ENCODE measurements at places on chromosomes 1 and 21. TPM values are rescaled to one million over a fixed set of nuclear protein-coding genes. Genes with fewer than 3 reads are reported as not detected.

DNA sequence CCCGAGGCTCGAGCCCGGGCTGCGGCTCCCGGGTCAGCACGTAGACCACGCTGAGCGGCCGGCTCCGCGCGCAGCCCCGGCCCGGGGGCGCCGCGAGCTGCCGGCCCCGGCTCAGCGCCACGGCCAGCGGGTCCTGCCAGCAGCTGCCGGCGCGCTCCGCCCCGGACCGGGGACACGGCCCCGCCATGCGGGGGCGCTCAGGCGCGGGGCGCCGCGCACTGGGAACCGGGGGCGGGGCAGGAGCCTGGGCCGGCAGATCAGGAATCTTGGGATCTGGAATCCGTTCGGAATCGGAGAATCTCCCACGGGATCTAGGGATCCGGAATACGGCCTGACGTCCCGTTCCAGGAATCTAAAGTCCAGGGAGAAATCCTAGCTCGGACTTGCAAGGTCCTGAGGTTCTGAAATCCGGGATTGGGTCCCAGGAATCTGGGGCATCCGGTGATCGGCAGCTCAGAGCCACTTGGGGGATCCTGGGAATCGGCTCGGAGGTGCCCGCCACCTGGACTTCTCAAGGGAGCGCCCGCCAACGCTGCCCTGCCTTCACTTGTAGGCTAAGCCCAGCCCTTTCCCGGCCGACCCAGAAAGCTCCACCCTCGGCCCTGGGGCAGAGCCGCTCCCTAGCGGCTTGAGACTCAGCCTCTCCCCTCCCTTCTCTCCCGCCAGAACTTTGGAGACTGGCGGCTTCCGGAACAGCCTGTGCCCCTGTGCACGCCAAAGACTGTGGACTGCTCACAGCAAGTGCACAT is at the start of gene MAP3K6:
MAP3K6 (minus strand) TSS at position 551 of the 749 bp plus-strand sequence; CDS start at position 187, 364 bp downstream.
- peak; percentile 80 for DNase-seq

- DNase-seq = no peak
Observed at GRCh38 chr21:17185674-17186073, 327.2 kb upstream of the CXADR start.

RIPPLY3 gene
- not detected for total RNA-seq

DNA sequence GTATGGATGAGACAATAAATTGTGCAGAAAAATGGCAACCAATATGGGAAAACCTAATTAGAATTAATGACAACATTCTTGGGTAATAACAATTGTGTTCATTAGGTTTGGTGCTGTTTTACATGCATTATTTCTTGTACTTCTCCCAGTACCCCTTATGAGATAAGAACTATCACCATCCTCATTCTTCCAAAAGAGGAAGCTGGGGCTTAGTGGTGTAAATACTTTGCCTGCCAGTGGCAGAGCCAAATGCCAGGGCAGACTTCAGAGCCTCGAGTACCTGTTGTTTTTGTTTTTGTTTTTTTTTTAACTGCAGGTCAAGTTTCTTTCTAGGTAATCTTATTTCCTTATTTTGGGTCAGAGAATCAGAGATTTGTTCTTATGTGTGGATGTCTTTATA is 206.4 kb downstream of the RHOU start:
- no peak for DNase-seq

- no peak for DNase-seq
Observed at GRCh38 chr1:171901245-171901644, 59.9 kb downstream of the DNM3 start.

DNA sequence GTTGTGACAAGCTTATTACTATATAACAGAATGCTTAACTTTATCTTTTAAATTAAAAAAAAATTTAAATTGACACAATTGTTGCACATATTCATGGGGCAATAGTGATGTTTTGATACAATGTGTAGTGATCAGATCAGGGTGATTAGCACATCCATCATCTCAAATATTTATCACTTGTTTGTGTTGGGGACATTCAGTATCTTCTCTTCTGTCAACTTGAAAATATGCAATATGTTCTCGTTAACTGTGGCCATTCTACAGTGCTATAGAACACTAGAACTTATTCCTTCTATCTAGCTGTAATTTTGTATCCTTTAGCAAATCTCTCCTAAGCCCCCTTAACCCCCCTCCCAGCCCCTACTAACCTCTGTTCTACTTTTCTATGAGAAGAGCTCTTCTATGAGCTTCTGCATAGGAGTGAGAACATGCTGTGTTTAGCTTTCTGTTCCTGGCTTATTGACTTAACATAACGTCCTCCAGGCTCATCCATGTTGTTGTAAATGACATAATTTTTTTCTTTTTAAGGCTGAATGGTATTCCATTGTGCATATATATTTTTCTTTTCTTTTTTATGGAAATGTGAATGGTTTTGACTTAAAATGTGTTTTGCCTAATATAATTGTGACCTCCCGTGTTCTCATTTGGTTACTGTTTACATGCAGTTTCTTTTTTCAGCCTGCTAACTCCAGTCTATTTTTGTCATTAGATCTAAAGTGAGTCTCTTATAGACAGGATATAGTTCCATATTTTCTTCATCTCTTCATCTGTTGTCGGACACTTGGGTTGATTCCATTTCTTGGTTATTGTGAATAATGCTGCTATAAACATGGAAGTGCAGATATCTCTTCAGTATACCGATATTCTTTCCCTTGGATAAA is 23.8 kb downstream of the CEP350 start:
- no peak for DNase-seq

C1QA gene
- total RNA-seq = not detected
